ENCODE measurements at places on chromosomes 4 and X. TPM values are rescaled to one million over a fixed set of nuclear protein-coding genes. Genes with fewer than 3 reads are reported as not detected.

- no peaks in the 10 kb centered on the region for H3K27me3 ChIP-seq
- no peak overlapping the region for H3K4me3 ChIP-seq
- DNase-seq, result no peak
- peaks cover 2% of the 10 kb centered on the region for H3K36me3 ChIP-seq
- no peaks in the 10 kb centered on the region for H3K4me1 ChIP-seq
These were observed 37.1 kb upstream of the KLHL8 start for GRCh38 chr4:87257523-87257922.

GRCh38 chr4:14827111-14827510 lies 175.2 kb upstream of the CPEB2 start:
- no peaks in the 10 kb centered on the region for H3K4me1 ChIP-seq
- H3K36me3 ChIP-seq, result no peaks in the 10 kb centered on the region
- no peak overlapping the region for H3K4me3 ChIP-seq
- no peak for DNase-seq
- H3K27ac ChIP-seq, result no peak overlapping the region

DNA sequence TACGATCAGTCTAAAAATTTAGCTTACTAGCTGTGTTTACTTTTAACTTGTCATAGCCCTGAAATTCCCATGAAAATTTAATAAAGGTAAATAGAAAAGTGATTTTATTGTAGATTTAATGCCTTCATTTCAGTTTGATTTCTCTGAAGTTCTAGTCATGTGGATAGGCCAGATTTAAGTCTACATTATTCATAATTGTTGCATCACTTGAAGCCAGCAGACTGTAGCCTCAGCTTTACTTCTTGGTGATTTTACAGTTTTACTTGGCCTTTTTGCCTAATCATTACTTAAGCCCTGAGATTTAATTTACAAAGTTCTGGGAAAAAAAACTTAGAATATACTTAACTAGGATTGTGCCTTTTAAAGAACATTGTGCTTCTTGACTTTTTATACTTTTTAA lies 73.5 kb upstream of the FHDC1 start:
- H3K27me3 ChIP-seq, result no peaks in the 10 kb centered on the region
- no peak overlapping the region for H3K4me3 ChIP-seq
- H3K27ac ChIP-seq, result no peak overlapping the region

ADRA2C gene
- not detected for total RNA-seq

NDUFB11 gene
- 66.7 TPM for total RNA-seq

Measured in activated T-cell treated with anti-CD3 and anti-CD28 coated beads, Interleukin-2, amount 50 U/mL, for 72 hours (primary cell).